MG63 (cell line): ENCODE measurements at places on chromosomes 2 and 18. TPM values are rescaled to one million over a fixed set of nuclear protein-coding genes. Genes with fewer than 3 reads are reported as not detected.

Gene ASIC4
- total RNA-seq = not detected in 2 replicates

Gene STK16
- total RNA-seq = 14.4 and 26.0 TPM in 2 replicates

Gene LHCGR
- total RNA-seq = not detected in 2 replicates

Gene CLIP4
- 15.3 and 24.3 TPM in 2 replicates for total RNA-seq

Gene ALPG
- total RNA-seq = not detected in 2 replicates

Gene SLC11A1
- 0.03 TPM in 1 of 2 replicates, not detected in the other for total RNA-seq

DNA sequence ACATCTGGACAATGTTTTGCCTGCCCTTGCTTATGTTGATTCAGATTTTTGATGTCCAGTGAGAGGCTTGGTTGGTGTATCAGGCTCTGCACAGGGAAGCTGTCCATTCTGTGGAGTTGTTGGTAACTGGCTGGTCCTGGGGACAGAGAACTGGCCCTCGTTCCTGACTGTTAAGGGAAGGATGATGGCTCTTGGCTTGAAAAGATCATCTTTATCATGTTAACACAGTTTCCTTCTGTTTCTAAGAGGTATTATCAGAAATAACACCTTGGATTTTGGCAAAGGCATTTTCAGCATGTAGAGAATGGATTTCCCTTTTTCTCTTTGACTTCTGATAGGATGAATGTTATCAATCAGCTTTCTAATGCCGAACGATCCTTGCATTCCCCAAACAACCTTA is 19.3 kb downstream of the STK25 start:
- DNase-seq = no peak

DNA sequence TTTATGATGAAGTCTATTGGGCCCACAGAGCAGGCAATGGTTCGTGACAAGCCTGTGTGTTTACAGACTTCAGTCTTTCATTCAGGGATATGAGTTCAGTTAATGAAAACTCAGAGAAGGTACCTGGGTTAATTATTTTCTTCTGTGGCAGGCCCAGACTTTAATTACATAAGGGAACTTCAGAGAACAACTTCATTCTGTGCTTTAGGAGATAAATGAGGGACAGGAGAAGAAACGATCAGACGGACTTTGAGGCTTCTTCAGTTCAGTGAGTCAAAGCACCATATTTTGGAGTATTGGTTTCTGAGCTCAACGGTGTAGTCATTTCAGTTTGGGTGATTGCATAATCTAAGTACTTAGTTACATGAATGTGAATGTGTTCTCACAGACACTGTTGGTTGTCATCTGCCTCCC is 203.0 kb upstream of the KCNJ3 start:
- no peak for DNase-seq

DNA sequence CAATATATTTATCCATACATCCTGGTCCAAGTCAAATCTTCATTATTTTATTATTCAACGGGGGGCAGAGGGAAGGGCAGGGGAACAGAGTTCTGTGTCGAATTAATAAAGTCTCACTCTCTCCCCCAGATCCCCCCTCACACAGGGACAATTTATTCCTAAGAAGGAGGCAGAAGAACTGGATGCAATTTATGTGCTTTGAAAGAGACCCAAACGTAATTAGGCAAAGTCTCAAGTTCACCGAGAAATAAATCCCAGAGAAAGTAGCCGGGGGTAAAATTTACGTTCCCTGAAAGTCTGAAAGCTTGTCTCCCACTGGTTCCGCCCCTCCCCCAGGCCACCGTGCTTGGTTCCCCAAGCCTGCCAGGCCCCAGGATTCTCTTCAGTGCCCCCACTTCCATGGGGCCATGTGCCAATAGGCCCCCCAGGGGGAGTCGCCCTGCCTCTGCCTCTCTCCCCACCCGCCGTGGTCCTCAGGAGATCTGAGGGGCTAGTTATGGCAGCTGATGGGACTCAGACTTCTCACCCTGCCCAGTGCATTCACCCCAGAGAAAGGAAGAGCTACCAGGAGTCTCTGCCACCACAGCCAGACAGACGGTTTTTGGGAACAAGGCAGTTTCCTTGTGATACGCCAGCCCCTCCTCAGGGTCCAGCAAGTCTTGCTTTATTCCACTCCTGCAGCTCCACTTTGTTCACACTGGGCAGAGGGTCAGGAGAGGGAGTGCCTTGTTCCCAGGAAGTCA is 215.5 kb downstream of the CYP26B1 start:
- no peak for DNase-seq

GRCh38 chr2:57726294-57726693 is 320.3 kb upstream of the VRK2 start:
- no peak for DNase-seq
